ENCODE measurements at places on chromosomes 7 and 10.

GRCh38 chr7:90804370-90804769, 208.2 kb downstream of the CDK14 start:
- no peak for DNase-seq

- DNase-seq, result no peak
These were observed 169.1 kb downstream of the EGFR start for GRCh38 chr7:55187701-55188491.

GRCh38 chr7:83786858-83787257, 137.9 kb upstream of the SEMA3E start:
- DNase-seq, result no peak

DNA sequence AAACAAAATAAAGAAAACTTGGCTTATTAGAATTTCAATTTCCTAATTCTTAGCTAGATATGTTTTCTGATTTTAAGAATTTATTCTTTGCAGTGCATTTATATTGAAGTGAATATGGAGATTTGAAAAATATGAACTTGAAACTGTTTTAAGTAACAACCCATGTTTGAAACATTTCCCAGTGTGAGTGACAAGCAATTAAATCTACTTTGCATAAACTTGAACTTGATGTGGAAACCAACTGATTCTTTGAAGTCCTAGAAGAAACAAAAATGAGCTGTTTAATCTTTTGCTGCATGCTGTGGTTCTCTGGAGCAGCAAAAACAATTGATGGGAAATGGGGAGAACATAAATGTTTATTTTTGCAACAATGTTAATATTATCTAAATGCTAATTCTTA, 430.2 kb downstream of the ARL4A start:
- no peak for DNase-seq

DNA sequence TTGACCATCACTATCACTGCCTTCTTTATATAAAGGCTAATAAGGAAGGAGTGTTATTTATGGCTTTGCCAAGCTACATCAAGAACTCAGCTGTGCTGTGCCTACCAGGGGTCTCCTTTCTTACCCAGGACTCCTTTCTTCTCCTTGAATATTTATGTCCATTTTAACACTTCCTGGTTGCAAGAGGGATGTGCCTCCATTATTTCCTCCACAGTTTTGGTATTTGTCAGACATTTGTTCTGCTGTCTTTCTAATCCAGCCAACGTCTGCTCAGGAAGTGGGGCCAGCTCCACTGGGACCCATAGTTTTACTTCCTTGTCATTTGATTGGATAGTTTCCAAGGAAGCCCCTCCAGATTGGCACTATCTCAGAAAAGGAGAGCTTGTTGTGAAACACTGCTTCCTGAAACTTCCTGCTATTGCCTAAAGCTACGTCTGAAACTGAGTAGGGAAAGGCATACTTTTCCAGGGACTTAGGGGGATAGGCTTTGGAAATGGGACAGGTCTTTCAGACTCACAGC, 6.6 kb upstream of the STRIP2 start:
- DNase-seq, result no peak

DNA sequence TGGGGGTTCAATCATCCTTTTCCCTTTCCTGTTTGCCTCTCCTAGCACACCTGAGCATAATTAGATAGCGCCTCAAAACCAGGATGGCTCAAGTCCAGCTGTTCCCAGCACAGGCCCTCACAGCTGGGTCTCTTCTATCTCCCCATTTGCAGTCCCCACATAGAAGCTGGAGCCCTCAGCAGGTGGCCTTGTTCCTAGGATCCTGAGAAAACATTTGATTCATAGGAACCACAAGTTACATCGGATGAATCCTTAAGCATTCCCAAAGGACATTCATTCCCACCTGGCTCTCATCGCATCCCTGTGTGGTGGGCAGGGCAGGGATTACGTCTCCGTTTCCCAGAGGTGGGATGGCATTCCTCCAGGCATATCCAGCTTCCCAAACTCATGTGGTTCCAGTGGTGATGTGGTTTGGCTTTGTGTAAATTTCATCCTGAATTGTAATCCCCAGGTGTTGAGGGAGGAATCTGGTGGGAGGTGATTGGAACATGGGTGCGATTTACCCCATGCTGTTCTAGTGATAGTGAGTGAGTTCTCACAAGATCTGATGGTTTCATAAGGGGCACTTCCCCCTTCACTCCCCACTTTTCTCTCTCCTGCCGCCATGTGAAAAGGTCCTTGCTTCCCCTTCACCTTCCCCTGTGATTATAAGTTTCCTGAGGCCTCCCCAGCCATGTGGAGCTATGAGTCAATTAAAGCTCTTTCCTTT, 49.8 kb upstream of the LEP start:
- DNase-seq, result no peak

DNA sequence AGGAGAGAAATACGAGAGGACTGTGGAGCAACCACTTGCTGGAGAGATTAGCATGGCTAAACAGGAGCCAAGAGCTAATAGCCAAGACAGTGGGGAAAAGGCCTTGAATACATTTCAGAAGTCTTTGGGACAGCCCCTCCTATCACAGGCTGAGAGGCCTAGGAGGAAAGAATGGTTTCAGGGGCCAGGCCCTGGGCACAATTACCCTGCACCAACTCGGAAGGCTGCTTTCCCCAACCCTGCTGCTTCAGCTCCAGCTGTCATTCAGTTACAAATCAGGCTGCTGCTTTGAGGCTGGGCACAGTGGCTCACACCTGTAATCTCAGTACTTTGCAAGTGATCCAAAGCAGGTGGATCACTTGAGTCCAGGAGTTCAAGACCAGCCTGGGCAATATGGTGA, 32.0 kb upstream of the SLC35G1 start:
- DNase-seq, result no peak

DNA sequence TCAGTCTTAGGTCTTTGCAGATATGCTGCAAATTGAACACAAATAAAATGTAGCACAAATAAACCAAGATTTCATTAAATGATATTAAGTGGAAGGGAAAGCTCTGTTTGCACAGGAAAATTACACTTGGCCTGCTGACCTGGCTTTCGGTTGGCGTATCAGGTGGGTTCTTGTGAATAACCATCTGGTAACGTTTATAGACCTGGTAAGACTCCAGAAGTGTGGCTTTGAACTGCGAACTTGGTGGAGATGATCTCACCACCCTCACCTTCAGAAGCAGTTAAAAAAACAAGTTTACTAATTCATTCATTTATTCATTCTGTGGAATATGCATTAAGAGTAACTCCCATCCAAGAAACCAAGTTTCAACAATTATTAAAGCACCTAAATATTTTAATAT, 28.1 kb downstream of the ATE1 start:
- DNase-seq, result no peak

- DNase-seq, result no peak
These were observed 706.7 kb downstream of the PCDH15 start for GRCh38 chr10:54094321-54094720.

DNA sequence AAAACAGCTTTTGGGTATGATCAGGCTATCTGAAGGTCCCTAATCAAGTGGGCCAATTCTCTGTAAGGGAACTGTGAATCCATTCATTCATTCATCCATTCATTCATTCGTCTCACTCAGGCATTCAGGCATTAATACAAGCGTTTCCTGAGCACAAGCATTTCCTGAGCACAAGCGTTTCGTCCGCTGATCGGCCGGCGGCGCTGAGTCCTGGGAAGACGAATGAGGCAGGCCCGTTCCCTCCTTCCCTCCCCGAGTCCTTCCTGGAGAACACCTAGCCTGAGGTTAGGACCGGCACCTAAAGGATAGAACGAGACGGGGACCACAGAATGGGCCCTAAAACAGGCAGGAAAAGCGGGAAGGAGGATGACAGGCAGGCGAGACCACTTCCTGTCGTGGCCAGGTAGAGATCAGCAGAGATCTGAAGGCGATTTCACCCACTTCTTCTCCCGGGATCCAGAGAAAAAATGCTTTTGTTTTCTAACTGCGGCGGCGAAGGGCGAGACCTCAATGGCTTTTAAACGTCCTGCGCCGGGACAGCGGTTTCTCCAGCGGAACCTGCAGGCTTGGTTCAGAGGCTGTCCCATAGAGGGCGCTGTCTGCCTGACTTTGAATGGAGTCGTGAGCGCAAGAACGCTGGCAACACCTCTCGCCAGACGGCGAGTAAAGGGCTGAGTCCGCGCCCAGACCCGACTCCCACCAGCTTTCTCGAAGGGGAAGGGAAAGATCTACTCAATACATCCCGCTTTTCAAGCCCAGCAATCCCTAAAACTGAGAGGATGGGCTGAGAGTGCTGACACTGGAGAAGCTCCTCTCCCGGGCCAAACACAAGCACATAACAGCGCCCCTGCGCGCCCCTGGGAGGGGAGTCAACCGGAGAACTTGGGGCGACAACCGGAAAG, 2.9 kb upstream of the HMX3 start:
- peak; percentile 25 for DNase-seq

- no peak for DNase-seq
These were observed 68.4 kb upstream of the PALS2 start for GRCh38 chr7:24504836-24505235.

DNA sequence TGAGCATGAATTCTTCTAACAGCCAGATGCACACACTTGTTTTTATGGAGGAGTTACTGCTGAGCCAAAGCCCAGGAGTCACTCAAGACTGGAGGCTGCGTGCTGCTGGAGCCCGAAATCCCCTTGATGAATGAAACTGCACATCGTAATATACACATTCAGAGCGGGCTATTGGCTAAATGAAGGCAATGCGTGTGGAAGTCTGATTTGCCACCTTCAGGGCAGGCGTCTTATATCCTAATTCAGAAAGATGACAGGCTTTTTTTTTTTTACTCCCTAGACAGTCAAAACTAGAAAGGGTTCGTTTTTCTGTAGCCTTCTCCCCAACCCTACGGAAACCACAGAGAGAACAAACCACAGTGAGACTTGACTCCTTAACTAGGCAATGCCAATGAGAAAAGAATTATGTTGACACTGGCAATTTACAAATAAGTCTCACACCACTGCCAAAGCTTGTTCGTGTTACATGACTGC, 227.2 kb upstream of the KLF14 start:
- DNase-seq, result no peak

GRCh38 chr7:43364391-43364790, 218.5 kb upstream of the STK17A start:
- no peak for DNase-seq

GRCh38 chr10:24866604-24867583, 85.5 kb downstream of the PRTFDC1 start:
- DNase-seq, result no peak

DNA sequence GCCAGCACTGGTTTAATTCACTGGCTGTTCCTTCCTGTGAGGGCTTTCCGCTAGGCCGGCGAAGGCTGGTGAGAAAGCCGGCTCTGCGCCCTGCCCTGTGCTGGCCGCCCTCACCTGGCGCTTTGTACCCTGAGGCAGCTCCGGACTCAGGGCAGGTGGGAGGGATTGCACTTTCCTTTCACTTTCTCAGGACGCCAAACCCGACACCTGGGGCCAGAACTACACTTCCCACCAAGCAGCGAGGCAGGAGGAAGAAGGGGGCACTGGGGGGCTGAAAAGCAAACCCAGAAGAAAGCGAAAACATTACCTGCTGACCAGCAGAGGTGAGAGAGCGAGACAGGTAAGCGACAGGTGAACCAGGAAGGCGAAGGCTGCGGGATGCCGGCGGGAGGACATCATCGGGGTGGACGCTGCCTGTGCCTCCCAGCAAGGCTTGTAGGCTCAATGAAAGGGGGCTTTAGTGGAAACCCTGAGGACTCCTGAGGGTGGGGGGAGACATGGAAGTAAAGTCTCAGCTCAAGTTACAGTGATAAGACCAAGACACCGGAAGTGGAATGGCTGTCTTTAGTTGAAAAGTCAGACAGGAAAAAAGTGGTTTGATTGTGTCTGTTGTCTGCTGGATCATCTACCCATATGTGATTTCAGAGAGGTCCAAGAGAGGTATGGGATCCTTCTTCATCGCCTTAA, at the start of gene RAB19:
Gene RAB19, plus strand, starts transcription at position 181 of the 687 bp plus-strand sequence. CDS start 3,589 bp downstream, outside the sequence.
- no peak for DNase-seq

- DNase-seq, result no peak
These were observed 317.8 kb downstream of the SNX13 start for GRCh38 chr7:17622451-17622850.

- no peak for DNase-seq
These were observed 61.1 kb downstream of the KCNMA1 start for GRCh38 chr10:77576444-77577032.

GRCh38 chr10:108392286-108392685, 1227.8 kb upstream of the SORCS1 start:
- DNase-seq, result no peak

DNA sequence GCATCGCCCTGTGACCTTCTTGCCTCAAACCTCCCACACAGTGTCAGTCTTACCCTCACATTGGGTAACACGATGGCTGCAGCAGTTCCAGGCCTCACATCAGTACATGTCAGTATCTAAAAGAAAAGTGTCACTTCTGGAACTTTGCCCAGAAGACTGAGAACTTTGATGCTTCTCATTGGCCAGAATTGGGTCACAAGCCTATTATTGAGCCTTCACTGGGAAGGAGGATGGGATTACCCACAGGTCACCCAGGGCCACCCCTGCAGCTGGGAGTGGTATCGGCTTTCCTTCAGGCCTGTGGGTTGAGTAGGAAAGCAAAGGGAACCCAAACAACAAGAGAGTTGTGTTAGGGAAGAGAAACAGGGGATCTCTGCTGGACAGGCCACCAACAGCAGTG, 111.5 kb downstream of the NPY start:
- DNase-seq, result no peak

DNA sequence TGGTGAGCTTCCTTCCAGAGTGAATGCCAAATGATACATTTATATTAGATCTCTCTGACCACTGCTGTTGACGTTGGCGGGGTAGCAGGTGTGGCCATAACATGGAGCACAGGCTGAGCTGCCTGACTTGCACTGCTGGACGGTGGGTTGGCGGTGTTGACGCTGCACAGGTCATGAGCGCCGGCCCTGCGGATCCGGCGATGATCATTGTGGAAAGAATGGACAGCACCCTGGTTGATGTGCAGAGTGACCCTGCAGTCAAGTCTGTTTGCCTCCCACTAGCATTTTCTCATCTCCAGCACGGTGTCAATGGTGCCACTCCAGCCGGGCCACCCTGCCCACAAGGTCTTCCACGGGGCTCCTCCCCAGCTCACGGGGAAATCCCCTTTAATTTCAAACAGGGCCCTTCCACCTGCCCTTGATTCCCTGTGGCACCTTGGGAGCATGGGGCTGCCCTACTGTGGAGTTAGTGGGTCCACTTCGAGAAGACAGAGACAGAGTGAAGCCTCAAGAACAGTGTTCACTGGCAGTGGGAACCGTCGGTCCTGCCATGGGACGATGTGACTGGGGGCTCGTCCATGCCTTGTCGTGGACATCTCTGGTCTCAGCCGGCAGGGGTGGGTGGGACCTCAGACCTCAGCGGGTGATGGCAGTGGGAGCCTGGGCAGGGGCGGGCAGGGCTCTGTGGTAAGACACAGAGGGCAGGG, 613.5 kb downstream of the PTPRN2 start:
- no peak for DNase-seq

DNA sequence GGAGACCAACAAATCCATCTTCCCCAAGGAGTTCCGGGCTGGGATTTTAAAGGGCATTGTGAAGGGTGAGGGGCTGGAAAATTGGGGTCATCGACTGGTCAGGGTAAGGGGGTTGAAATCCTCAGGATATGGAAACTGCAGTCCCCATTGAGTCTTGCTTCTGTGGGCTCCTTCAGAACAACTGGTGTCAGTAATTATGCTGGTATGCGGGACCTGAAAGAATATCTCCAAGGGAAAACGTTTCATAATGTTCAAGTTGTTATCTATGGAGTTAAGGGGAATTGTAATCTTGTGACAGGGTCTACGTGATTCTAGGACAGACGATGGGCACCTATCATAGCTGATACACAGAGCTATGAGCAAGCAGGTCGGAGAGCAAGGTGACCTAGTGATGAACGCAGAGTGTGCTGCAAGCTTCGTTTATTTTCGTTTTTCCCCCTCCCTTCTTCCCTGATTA, 494 bp upstream of the RHBDD2 start:
- DNase-seq, result no peak

- no peak for DNase-seq
These were observed 1077.1 kb upstream of the C7orf33 start for GRCh38 chr7:147513451-147513850.

- no peak for DNase-seq
These were observed 139.3 kb upstream of the ODAD2 start for GRCh38 chr10:28137907-28138880.

Measured in SHP77 treated with DMSO at 0.1 percent for 48 hours (cell line).